Dermis lymphatic vessel endothelial cell (primary cell): ENCODE measurements at places on chromosomes 16 and 17. TPM values are rescaled to one million over a fixed set of nuclear protein-coding genes. Genes with fewer than 3 reads are reported as not detected.

The OR1A2 gene
- not detected in 2 replicates for total RNA-seq

The ARL16 gene
- total RNA-seq: 28.1 and 29.0 TPM in 2 replicates

The HBZ gene
- not detected in 2 replicates for total RNA-seq

The KRT36 gene
- 0.22 and 0.34 TPM in 2 replicates for total RNA-seq

The RPH3AL gene
- 13.1 and 14.8 TPM in 2 replicates for total RNA-seq

The CCDC154 gene
- 0.11 and 0.17 TPM in 2 replicates for total RNA-seq

The CA4 gene
- total RNA-seq: 5.6 and 31.1 TPM in 2 replicates

The SLC16A13 gene
- 1.3 TPM in 2 replicates for total RNA-seq

The PRKCB gene
- not detected in 2 replicates for total RNA-seq
